NCI-H1105 treated with DMSO at 0.1 percent for 48 hours (cell line): ENCODE measurements at places on chromosomes 16 and 17.
A peak's percentile ranks its signal among the peaks of the same experiment; 100 is the strongest.

DNA sequence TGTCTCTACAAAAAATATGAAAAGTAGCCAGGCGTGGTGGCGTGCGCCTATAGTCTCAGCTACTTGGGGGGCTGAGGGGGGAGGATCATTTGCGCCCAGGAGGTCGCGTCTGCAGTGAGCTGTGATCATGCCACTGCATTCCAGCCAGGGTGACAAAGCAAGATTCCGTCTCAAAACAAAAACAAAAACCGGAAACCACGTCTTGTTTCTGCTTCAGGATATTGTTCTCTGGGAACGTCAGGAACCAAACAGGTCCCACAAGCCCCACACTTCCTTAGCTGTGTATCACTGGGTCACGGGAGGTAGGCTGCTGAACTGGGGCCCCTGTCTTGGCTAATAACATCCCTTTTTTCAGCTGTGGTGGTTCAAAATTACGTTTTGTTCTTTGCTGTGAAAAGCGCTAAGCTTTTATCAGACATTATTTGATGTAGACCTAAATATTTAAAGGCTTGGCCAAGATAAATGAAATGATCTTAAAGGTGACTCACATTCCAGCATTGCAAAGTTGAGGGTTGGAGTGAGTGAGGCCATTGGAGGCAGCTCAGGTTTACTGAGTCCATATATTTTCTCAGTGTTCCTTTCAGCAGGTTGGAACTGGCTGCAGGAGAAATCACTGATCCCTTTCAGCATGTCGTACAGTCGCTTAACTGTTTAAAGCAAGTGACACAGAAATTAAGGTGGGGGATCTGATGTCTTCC lies 16.4 kb upstream of the SEC14L1 start:
- DNase-seq, result no peak

DNA sequence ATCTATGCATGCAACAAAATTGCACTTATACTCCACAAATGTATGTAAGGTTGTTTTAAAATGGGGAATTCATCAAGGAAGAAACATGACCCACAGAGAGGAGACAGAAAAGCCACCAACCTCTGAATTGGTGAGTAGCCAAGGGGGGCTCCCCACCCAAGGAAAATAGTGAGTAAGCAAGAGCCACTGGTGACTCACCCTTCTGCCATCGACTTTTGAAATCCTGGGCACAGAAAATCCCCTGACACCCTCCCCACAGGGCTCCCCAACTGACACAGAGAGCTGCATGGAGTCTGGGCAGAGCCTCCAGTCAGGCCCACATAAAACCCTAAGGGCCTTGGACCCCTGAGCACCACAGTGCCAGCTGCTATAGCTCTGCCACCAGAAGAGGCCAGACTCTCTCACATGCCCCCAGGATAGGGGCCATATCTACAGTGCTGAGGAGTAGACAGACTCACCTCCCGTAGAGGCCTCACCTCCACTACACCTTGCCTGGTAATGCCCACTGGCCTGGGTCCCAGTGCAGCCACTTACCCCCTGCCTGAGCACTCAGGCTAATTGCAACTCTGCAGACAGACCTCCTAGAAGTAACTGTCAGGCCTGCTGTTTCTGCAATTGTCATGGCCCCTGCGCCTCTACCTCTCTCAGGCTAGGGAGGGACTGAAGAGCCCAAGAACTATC lies 244.7 kb upstream of the WSB1 start:
- DNase-seq, result no peak

DNA sequence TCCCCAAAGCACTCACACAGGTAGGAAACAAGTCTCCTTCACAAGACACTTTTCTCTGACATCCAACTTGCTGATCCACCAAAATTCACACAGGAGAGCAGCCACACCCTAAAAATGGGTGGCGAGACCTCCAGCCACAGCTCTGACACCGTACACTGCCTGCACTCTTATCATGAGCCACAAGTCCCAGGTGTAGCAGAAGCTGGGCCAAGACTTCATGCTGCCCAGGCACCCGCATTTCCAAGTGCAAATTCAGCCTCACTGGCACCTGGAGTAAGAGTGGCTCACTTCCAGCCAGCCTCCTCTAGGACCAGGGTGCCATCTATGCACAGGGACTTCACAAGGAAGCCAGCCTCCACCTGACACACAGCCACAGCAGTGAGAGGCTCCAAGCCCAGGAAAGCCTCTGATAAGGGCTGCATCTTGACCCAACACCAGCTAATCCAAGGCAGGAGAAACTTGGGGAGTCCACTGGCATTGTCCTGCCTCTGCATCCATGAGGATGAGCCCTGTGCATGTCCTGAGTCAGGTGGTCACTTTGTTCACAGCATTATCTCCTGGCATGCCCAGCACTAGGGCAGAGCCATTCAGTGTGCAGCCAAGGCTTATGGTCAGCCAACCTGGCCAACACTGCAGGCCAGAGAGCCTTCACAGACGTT lies 2.6 kb upstream of the ZNF768 start:
- no peak for DNase-seq

GRCh38 chr16:6672507-6672906 lies 660.1 kb upstream of the RBFOX1 start:
- DNase-seq, result no peak

DNA sequence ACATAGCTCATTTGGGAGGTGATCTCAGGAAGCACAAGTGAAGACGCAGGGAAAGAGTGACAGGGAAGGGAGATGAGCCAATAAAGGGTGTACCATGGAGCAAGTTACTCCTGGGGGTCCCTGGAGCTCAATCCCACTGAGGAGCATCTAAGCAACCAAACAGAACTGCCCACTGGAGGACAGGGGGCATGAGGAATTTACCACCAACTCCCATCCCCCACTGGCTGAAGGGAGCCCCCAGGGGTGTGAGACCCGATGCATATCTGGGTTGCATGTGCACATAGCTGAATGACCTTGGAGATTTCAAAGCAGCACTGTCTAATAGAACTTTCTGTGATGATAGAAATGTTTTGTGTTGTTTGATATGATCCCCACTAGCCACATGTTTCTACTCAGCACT lies 29.6 kb downstream of the C16orf82 start:
- DNase-seq, result no peak

GRCh38 chr16:10741844-10742243 lies 1.8 kb upstream of the NUBP1 start:
- peak; percentile 9 for DNase-seq

- DNase-seq, result no peak
Observed at GRCh38 chr17:71978435-71978834, 142.4 kb upstream of the SOX9 start.

DNA sequence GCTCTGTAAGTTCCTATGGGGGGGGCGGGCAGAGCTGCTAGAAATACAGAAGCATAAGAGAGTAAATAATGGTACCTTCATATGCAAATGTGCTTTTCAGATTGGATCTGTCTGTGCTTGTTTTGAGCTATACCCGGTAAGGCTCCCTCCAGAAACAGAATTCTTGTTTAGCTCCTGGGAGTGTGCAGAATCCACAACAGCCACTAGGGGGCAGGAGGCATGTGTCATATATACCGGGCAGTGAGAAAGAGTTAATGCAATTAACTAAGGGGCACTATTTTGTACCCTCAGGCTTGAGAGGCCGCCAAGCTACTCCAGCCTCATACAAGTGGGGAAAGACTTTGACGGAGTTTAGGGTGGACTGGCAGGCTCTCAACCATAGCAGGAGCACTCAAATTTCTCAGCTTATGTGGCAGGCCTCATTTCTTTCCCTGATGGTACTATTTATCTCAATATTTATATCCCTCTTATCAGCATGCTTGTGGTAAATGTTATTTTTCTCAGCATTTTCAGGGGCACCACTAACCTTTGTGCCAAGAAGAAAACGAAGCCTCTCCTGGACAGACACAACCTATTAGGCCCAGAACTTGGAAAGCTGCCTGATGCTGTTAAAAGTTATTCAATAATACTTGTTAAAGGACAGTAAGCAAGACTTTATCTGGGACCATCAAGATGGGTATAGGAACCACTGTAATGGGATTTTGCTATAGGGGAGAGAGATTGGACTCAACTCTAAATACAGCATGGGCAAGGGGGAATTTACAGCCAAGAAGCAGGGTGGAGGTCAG lies 10.7 kb upstream of the CENPV start:
- peak; percentile 83 for DNase-seq

DNA sequence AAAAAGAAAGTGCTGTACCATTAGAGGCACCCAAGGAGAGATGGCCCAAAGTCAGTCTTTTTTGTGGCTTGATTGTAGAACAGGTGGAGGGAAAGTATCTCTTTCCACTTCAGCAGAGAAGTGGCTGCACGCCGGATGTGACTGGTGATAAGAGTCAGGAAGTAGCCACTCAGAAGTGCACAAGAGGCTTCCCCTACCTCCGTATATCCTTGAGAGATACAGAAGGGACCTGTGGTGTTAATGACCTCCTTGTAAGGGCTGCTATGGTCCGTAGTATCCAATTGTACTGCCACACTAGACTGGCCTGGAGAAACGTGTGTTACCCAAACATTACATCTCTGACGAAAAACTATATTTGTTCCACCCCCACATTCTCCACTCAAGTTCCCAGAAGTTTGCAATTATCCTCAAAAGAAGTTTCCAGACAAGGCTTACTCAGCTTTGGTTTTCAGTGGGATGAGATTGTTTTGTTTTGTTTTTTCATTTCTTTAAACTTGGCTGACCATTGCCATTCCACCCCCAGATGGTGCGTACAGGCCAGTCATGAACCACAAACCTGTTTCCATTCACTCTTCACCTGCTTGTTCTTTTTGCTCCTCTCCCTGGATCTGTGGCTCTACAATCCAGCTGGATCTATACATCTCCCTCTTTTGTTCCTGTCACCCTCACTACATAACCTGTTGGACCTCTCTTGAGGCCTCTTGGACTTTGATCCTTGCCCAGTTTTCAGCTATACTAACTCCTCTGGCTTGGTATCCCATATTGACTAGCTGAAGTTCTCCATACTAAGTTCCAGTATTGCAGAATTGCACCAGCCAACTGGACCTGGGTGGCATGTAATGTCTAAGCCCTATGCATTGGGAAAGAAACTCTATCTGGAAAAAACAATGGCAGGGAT lies 20.7 kb upstream of the MED13 start:
- DNase-seq, result no peak

GRCh38 chr16:72311426-72311825 lies 139.5 kb upstream of the PMFBP1 start:
- DNase-seq, result no peak

DNA sequence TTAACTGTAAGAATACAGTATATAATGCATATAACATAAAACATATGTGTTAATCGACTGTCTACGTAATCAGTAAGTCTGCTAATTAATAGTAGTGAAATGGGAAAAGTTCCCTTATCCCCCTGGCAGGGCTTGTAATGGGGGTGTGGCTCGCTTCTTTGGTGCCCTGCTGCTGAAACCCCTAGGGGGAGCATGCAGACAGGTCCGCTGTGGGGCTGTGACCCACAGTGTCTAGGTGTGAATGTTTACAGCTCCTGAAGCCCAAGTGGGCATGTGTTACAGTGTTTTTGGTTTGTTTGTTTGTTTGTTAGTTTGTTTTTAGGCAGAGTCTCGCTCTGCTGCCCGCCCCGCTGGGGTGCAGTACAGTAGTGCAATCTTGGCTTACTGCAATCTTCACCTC lies 495.7 kb downstream of the SHISA9 start:
- no peak for DNase-seq

DNA sequence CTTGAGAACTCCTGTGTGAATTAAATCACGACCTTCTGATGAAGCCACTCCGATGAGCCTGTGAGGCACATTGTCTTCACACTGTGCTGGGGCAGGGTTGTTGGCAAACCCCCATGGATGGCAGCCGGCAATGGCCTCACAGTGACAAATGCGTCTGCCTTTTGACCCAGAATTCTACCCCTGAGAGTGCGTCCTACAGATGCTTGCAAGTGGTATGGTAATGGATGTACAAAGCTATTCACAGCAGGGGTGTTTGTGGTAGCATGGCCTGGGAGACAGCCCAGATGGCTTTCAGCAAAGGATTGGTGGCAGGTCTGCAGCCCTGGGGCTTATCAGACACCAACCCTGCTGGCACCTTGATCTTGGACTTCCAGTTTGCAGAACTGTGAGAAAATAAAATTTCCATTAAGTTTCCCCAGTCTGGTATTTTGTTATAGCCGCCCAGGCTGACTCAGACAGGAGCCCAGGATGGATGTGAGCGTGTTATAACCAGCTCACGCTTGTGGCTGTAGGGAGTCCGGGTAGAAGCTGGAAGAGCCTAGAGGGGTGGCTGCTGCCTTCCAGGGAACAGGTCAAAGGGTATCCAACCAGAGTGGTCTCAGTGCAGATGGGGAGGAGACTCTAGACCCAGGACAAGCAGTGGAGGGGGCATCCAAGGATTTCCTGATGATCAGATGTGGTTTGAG lies 10.1 kb downstream of the AFMID start:
- DNase-seq, result no peak

- peak; percentile 19 for DNase-seq
Observed at GRCh38 chr16:9647981-9648701, 534.1 kb downstream of the GRIN2A start.

GRCh38 chr16:15855704-15856003 lies 1.2 kb downstream of the MYH11 start:
- no peak for DNase-seq

- no peak for DNase-seq
Observed at GRCh38 chr17:82846061-82846691, 6.4 kb upstream of the ZNF750 start.

- DNase-seq, result no peak
Observed at GRCh38 chr16:24270721-24271442, 14.7 kb downstream of the CACNG3 start.

- DNase-seq, result no peak
Observed at GRCh38 chr16:3597226-3597625, 14.2 kb downstream of the SLX4 start.

- DNase-seq, result no peak
Observed at GRCh38 chr16:14309001-14309886, 238.1 kb downstream of the MRTFB start.

DNA sequence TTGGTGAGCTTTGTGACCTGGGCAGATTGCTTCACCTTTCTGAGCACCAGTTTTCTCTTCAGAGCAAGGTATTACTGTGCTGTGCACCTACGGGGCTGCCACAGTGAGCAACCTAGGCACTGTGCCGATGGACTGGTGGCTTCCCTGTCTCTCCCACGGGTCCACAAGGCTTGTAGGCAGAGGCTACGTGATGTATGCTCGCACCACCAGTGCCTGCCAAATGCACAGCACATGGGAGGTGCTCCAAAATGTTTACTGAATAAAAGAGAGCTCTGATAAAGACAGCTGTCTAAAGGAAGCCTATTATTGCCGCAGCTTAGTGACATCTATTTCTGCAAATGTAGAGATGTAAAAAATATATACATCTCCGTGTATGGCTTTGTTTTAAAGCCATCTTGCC lies 139.2 kb downstream of the CDK5R1 start:
- peak; percentile 78 for DNase-seq

GRCh38 chr16:89023151-89023551 lies 46.1 kb upstream of the CBFA2T3 start:
- no peak for DNase-seq

DNA sequence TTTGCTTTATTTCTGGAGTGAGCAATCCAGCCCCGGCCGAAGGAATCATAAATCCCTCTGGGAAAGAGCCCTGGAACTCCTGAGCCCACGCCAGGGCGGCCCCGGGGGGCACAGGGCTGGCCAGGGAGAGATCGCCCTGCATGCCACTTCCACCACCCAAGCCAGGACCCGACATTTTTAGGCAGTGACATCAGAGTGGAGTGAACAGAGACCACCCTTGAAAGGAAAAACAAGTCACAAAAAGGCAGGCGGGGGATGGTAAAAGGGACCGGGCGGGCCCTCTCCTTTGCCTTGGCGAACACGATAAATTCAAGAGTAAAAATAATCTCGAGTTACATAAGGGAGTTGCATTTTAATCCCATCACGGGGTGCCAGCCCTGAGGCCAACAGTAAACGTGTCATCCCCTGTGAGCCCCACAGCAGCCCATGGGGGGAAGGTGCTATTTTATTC lies 284.1 kb downstream of the C16orf95 start:
- no peak for DNase-seq

- no peak for DNase-seq
Observed at GRCh38 chr17:79562192-79562930, 48.5 kb downstream of the RBFOX3 start.

- DNase-seq, result no peak
Observed at GRCh38 chr17:50816771-50817751, 18.3 kb upstream of the WFIKKN2 start.
